Stimulated activated naive CD8-positive, alpha-beta T cell treated with anti-CD3 and anti-CD28 coated beads, Interleukin-15, amount 100 ng/mL, for 72 hours (primary cell): ENCODE measurements at places on chromosomes 1 and 21.

DNA sequence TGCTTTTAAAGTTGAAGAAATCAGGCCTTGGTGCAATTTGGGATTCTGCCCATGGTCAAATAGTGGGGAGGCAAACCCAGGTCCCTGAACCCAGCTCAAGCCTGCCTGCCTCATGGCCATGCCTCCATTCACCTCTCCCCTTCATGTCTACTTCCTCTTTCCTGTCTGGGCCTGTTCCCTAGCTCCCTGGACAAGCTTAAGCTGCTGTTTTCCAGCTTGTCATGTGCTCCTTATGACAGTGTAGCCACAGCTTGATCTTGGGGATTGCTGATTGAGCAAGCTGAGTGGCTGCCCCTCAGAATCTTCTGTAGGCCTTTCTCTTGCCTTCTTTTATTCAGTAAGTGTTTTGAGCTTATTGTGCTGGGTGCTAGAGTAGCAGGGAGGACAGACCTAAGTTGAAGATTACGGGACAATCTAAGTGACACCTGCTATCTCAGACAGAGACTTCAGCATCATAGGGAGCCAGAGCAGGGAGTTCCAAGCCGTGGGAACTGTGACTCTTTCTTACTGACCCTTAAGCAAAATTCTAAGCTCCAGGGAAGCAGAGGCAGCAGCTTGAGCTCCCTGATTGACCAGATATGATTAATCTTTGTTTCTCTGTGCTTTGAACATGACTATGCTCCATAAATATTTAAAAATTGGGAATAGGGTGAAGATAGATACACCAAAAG is 520 bp upstream of the MR1 start:
- DNase-seq, result peak; percentile 44

DNA sequence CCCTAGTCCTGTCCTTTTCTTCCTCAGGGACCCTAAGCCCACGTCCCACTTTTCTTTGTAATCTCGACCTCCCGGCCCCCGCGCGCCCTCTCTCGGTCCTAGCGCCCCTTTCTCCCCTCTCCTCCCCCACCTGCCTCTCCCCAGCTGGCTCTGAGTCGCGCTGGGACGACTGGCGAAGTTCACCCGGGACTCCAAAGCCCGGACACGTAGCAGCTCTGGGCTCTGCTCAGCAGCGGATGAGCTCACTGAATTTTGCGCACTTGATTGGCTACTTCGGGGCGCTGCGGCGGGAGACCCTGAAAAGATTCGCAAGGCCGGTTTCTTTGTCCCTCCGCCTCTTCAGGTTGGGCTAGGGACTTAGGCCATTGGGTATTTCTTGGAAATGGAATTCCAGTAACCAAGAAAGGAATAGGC is 16.3 kb upstream of the ACKR1 start:
- DNase-seq, result no peak

GRCh38 chr1:171037626-171038025 is 53.1 kb upstream of the FMO3 start:
- no peak for DNase-seq

DNA sequence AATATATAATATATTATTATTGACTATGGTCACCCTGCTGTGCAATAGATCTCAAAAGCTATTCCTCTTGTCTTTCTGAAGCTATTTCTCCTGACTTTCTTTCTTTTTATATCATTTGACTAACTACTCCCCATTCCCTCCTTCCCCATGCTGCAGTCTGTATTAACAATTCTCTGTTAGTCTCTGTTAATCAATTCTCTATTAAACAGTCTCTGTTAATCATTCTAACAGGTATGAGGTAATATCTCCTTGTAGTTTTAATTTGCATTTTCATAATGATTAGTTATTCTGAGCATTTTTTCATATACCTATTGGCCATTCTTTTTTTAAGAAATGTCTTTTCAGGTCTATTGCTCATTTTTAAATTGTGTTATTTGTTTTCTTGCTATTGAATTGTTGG is 201.0 kb upstream of the B3GALT2 start:
- no peak for DNase-seq

DNA sequence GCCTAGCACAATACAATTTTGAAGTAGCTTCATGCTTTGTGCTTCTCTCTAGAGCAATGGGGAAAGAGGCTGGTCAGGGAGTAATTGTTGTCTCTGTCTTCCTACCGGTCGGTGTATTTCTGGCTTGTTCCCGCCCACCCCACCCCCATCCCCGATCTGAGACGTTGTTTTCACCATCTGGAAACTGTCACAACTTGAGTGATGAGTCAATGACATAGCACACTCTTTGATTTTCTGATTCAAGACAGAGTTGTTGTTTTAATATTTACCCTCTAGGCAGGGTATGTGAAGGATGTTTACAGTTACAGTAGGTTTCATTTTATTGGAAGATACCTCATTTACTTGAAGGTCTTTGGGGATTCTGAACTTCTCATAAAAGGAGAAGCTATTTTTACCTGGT is 7.0 kb downstream of the IL12RB2 start:
- DNase-seq, result no peak

GRCh38 chr1:39050001-39050400 is 23.9 kb downstream of the NDUFS5 start:
- no peak for DNase-seq

DNA sequence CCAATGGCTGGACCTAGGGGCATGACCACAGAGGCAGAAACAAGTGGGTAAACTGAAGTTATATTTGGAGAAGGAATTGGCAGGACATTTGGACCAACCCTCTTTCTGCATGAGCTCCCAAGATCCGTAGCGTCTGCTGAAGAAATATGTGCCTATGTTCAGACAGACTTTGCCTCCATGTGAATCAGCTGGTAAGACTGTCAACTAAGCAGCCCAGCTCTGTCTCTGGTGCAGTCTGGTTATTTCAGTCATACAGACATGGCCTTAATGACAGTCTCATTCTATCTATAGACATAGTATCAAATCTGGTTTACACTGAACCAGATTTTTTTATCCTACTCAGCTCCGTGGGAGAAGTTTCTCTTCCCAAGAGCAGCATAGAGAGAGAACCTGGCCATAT is 63.1 kb upstream of the PBX1 start:
- no peak for DNase-seq

DNA sequence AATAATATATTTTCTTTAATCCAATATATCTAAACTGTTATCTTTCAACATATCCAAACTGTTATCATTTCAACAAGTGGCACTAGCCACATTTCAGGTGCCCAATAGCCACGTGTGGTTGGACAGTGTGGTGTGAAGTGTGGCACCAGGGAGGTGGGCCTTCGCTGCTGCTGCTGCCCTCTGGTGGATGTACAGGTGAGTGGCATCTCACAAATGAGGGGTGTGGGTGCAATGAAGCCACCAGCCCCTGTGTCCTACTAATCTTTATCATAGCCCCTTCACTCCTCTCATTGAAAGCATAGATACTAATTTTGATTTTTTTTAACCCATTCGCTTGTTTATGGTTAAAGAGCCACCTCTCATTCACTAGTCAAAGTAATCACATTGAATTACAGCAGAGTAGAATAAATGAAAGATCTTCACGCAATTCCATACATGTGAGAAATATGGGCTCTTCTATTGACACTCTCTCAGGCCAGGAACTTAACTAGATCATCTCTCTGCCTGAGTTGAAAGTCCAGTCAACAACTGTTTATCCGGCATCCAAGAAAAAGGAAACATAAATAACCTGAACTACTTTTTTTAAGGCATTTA is 499.2 kb downstream of the OMA1 start:
- DNase-seq, result peak; percentile 33

- DNase-seq, result no peak
Measured at GRCh38 chr1:64396817-64397216, 73.1 kb upstream of the CACHD1 start.

DNA sequence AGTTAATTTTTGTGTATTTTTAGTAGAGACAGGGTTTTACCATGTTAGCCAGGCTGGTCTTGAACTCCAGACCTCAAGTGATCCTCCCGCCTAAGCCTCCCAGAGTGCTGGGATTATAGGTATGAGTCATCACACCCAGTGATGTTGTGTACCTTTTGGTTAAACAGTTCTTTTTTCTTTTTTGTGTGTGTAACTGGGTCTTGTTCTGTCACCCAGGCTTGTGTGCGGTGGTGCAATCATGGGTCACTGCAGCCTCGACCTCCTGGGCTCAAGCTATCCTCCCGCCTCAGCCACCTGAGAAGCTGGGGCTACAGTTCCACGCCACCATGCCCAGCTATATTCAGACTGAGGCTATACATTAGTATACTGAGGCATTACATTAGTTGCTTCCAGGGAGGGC is 37.8 kb downstream of the GABPB2 start:
- DNase-seq, result no peak

DNA sequence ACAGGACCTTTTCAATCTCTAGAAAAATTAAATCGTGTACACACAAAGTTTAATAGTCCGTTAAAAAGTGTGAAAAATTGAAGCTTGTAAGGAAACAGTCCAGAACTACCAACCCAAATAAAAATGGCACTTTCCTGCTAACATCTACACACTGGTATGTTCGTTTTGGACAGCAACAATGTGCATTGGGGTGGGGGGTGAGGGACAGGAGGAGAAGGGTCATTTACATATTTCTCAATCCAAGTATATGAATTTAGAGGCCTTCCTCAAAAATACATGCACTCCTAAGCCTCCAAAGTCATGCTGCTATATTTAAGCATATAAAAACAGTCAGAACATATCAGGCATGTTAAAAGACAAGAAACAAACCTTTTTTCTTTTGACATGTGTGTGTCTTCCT is 2.5 kb downstream of the PPP1R15B start:
- no peak for DNase-seq

- no peak for DNase-seq
Measured at GRCh38 chr1:240808381-240808780, 196.4 kb upstream of the GREM2 start.

GRCh38 chr1:176601348-176601747 is 138.4 kb downstream of the PAPPA2 start:
- DNase-seq, result no peak

DNA sequence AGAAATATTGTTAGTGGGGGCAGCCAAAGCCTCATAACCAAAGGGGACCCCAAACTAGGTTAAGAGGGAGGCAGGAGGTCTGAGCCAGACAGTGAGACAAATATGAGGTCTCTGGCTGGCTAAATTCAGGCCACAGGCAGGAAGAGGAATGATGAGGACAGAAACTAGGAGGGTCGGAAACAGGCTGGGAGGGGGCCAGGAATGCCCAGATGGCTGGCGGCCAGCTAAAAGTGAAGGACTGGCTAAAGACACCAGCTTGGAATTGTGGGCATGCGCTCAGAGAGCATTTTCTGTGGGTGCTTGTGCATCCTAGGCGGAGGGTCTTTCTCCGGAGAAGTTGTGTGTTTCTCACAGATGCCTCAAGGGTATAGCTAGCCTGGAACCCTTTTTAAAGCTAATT is 77.0 kb downstream of the PGM1 start:
- DNase-seq, result no peak

DNA sequence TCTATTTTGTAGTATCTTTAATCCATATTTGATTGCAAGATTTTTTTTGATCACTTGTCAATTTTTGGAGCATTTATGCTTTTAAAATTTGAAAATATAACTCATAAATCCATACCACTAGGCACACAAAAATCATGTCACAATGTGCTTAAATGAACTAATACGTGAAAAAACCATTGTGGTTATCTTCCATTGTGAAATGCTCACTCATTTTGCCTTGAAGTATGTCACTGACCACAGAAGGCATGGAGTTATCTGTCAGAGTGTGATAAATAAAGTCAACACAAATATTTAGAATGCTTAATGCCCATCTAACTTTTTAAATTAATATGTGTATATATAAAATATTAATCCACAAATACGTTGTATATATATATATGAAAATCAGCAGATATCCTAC is 347.2 kb downstream of the PTPRC start:
- DNase-seq, result no peak

DNA sequence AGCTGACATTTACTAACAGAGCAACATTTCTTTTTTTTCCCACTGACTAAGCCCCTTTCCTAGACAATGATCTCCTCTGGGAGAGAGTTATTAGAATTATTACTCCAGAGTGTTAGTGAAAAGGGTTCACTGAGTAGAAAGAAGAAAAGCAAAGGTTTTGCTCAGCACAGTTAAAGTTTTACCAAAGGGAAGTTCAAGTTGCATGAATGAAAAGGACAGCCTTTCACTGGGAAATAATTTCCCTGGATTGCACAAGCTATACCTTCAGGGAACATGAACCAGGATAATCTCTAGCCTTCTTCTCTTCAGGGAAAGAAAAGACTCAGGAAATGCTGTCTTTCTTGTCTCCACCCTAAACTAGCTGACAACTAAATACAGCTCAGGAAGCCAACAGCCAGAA is 71.4 kb upstream of the ESRRG start:
- DNase-seq, result no peak

GRCh38 chr1:182400567-182400966 is at the start of gene TEDDM1:
TEDDM1 (minus strand) TSS chr1:182400667; CDS start chr1:182400485, 182 bp downstream.
- DNase-seq, result no peak

GRCh38 chr1:2210084-2210653 is 15.6 kb upstream of the FAAP20 start:
- no peak for DNase-seq

GRCh38 chr1:85313888-85314696 is 37.7 kb upstream of the BCL10 start:
- DNase-seq, result no peak

GRCh38 chr1:45300669-45300997 is 26.1 kb upstream of the HPDL start:
- no peak for DNase-seq

DNA sequence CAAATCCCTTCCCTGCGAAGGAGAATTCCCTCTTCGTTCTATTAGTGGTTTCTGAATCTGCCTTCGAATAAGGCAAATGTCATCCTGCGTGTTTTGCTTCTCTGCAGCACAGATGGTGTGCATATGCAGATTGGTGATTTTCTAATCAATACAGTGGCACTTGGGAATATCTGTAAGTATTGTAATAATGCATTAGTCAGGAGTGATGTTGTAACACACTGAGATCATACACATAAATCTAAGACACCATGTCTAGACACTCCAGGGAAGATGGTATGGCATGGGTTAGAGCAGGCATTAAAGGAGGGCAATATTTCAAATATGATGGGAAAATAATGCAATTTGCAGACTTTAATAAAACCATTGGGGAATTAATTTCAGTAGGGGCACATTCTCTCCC is 513.2 kb upstream of the PTBP2 start:
- no peak for DNase-seq

DNA sequence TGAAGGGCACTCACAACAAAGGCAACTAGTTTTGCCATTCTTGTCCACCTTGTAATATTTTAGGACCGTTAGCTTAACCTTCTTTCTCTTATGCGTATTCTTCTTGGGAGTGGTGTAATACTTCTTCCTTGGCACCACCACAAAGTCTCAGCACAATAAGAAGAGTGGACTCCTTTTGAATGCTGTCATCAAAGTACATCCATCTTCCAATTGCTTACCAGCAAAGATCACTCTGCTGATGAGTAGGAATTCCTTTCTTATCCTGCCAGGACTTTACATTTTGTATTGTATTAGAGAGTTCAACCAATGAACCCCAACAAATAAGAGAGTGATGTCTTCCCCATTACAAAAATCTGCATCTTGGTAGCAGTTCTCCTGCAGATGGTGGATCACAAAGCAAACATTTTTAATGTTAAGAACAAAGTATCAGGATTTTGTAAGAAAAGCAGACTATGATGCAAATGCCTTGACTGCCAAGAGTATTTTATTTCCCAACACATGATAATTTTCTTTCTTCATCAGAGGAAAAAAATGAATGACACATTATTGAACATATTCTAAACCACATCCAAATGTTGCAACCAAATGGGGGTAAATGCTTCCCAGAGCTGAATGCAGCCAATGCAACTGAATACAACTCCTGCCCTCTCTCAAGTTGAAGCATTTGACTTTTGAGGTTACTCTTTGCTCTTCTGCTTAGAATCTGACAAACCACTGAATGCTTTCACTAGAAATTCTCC is 5.1 kb upstream of the ARNT start:
- no peak for DNase-seq
